NCI-H2171 (cell line): ENCODE measurements at places on chromosomes 1 and 21.

DNA sequence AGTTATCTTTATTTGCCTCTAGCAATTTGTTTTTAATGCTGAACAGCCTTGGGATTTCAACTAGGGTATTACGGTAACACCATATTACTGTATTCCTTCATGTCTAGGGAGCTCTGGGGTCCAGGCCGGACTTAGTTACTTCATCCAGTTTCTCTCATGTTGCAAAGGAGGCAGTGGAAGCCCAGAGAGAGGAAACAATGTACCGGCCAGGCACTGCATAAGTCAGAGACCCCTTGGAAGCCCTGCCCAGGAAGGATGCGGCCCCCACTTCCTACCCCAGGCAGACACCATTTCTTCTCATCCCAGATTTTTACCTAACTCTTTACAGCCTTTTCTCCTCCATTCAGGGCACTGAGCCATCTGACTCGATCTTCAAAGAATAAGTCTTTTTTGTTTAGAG lies 32.5 kb downstream of the TRABD2B start:
- DNase-seq = no peak

- no peak for DNase-seq
These were observed 18.0 kb downstream of the PACC1 start for GRCh38 chr1:212396638-212397037.

GRCh38 chr1:68359045-68359444 lies 90.7 kb downstream of the RPE65 start:
- no peak for DNase-seq

- no peak for DNase-seq
These were observed 30.6 kb downstream of the DNAJC6 start for GRCh38 chr1:65339866-65340468.

GRCh38 chr1:22782406-22782805 lies 71.8 kb downstream of the EPHB2 start:
- no peak for DNase-seq

DNA sequence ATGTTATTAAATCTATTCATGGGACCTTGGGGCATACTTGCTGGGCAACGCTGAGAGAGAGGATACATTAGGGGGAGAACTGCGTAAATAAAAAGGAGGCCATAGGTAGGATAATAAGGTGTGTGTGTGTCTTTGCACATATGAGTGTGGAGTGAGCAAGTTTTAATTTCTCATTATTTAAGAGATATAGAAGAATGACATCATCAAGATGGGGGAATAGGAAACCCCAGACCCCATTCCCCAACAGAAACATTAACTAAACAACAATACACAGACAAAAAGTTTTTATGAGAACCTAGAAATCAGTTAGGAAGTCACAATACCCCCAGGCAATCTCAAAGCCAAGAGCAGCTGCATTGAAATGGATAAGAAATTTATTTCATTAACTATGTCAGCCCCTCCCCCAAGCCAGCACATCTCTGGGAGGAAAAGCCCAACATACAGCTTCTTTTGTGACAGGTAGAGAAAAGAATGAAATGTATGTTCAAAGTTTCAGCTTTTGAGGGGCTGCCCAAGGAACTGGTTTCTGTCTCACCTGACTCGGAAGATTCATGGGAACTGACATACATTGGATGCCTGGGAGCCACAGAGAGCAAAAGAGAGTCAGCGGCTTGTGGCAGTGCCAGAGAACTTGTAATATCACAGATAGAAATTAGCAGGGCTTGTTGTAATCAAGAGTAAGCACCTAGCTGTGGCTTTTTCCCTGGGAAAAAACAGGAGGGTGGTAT lies 234.3 kb upstream of the NFIA start:
- no peak for DNase-seq

DNA sequence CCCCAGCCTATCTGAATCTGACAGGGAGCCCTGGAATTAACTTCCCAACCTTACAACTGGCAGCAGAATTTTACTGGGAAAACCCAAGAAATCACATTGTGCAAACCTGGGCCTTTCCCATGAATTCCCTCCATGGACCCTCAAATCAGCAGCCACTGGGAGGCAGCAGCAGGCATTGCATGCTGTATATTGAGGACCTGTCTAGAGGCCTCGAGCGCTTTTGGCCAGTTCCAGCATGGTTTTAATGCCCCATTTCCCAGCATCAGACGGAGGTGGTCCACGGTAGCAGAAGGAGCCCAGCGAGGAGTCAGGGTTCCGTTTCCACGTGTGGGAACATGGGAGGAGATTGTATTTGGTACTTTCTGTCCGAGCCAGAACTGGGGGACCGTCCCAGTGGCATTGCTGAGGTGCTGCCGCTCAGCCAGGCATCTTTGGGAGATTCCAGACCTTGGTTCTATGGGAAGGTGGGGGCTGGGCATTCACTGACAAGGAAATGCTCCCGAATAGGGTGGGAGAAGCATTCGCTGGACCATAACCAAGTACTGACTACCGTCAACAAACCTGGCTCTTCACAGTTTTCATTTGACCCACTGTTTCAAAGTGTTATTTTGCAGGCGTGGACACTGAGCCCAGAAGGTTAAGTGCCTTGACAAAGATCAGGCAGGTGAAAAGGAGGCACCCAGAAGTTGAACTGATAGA lies 15.9 kb downstream of the BMP8A start:
- DNase-seq = no peak

DNA sequence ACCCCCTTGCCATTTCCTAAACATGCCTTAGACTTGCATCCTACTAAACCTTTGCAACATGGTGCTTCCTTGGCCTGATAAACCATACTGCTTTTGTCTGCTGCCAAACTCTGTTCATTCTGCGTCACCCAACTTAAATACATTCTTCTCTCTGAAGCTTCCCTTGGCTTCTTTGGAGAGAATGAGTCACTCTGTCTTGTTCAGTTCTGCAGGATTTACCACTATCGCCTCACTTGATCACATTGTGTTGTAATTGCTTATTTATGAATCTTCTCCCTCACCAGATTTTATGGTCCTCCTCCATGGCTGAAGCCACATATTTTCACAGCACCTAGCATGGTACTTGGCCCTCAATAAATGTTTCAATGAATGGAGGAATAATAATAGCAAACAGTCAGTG lies 21.7 kb upstream of the TUT4 start:
- DNase-seq = no peak

GRCh38 chr1:168112673-168113305 lies 23.9 kb downstream of the GPR161 start:
- DNase-seq = peak; percentile 86

- DNase-seq = no peak
These were observed 237.9 kb downstream of the FOXD2 start for GRCh38 chr1:47675721-47676120.

DNA sequence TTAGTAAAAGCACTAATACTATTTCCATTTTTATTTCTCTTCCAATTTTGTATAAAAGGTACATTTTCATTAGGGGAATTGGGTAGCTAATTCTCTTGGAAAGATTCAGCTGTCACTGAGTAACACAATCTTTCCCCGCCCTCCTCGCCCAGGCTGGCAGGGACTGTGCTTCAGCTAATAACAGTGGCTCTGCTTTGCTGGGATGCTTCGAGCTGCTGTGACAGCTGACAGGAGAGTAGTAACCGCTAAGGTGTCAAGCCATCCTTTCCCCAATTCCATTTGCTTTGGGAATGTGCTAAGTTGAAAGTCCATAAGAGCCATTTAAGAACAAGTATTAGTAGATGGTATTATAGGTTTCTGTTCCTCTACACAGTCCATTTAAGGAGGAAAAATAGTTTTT lies 106.7 kb upstream of the NRIP1 start:
- no peak for DNase-seq

DNA sequence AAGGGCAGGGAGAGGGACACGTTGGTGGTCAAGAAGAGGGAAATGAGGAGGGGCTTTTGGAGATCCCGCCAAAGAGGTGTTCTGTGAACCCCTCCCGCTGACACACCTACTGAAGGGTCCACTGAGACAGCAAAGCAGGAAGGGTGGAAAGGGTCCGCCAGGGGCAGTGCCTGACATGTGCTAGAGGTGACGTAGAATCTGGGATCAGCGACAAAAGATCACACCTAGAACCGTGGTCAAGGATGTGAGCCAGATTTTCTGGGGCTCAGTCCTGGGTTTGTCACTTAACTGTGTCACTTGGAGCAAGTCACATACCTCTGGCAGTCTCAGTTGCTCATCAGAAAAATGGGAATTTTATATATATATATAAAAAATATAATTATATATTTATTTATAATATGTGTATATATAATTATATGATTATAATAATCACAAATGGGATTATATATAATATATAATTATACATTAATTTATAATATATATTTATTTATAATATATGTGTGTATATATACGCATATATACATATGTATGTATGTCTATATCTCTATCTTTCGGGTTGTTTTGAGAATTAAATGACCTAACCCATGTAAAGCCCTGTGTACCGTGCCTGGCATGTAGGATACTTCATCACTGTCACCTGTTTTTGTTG lies 35.0 kb upstream of the ATP5PO start:
- no peak for DNase-seq

- no peak for DNase-seq
These were observed 35.0 kb downstream of the ACKR1 start for GRCh38 chr1:159239551-159240220.

DNA sequence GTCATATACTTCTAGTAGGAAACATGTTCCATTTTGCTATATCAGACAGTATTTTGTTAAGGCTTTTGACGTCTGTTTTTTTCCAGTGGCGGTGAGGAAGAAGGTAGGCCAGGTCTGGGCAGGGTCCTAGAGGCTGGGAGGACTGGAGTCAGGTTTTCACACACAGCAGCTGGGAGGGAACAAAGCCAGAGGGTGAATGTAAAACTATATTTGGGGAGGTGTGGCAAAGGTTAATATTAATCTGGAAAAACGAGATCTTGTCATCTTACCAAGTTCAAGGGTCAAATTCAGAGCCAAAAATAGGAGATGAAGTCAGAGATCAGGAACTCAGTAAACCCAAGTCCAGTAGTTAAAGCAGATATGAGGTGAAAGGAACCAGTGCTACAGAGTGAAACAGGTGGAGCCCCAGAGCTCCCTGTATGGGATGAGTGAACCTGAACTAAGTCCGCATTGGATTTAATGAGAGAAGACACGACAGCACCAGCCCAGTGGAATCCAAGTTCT lies 10.7 kb upstream of the OTUD7B start:
- DNase-seq = no peak

- no peak for DNase-seq
These were observed 22.9 kb upstream of the PHGDH start for GRCh38 chr1:119688810-119689209.

DNA sequence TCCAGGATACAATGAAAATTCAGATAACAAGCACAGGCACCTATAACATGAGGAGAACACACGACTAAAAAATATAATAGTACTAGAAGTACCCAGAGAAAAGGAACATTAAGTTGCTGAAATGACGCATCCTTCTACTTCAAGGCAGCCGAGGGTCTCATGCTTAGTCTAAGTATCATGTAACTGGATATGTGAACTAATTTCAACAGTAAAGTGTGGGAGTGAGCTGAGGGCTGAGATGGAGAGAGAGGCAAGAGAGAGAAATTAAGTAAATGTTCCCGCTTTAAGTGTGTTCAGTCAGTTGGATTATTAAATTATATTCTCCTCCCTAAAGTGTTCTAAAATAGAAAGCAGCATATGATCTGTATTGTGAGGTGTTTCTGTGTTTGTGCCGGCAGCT lies 152.2 kb upstream of the KRTAP19-8 start:
- no peak for DNase-seq

DNA sequence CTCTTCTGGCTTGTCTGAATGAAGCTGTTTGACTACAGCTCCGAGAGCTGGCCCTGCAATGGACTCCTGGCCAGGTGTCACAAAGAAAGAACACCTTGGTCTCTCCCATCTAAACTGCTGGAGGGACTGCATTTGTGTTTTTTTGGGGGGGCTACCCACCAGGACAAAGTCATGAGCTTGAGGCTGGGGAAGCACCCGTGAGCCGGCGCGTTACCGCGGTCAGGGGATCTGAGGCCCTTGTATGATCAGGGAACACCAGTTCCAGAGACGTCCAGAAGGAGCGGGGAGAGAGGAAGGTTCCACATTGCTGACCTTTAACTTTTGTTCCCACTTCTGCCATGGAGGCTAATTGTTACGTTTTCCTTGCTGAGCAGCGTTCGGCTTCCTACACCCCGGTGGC lies 84.5 kb upstream of the C1orf174 start:
- DNase-seq = no peak

- DNase-seq = no peak
These were observed 73.1 kb downstream of the GREM2 start for GRCh38 chr1:240538776-240539430.

DNA sequence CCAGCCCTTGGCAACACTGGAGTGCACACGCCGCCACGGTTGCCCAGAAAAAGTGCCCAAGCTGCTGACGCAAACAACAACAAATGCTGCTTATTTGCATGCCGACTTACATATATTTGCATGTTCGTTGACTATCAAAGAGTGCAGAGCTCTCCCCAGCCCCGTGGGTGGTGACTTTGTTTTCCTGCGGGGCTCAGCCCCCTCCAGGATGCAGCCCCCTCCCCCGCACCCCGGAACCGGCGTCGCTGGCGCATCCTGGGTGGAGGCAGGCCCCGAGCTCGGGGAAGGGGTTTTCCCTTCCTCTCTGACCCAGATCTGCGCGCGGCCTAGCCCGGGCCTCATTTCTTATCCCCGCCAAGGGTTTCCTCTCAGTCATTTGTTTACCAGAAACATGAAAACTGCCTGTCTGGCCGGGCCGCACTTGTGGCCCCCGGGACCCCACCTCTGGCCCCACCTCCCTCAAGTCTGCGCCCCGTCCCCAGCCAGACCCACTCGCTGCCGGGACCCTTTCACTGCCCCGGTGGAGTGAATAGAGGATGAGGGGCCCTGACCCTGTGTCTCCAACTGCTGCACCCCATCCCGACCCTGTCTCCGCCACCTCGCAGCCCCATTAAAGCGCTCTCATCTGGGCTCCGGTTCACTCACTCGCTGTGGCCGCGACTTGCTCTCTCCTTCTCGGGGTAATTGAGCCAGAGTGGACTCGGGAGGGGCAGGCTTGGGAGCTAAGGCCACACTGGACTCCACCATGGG lies 5.5 kb downstream of the TNFRSF25 start:
- DNase-seq = no peak

GRCh38 chr1:217275655-217276398 lies 355.1 kb downstream of the GPATCH2 start:
- no peak for DNase-seq

- no peak for DNase-seq
These were observed 25.4 kb downstream of the ZNF362 start for GRCh38 chr1:33281554-33282303.

DNA sequence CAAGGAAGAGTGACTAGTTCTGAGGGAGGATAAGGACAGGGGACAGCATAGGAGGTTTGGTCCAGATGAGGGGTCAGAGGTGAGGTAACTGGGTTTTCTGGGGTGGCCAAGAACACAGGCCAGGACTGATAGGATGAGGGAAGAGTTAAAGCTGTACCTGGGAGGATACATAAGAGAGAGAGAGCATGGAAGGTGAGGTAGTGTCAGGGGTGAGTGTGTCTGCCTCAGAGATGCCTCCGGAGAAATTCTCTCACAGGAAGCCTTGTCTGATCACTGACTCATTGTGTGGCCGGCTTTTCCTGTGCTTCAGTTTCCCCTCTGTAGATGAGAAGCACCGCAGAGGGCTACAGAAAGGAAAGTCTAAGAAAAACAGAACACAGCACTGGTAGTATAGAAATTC lies 40.2 kb downstream of the FASLG start:
- DNase-seq = no peak
